ENCODE measurements at places on chromosomes 2 and 18.

DNA sequence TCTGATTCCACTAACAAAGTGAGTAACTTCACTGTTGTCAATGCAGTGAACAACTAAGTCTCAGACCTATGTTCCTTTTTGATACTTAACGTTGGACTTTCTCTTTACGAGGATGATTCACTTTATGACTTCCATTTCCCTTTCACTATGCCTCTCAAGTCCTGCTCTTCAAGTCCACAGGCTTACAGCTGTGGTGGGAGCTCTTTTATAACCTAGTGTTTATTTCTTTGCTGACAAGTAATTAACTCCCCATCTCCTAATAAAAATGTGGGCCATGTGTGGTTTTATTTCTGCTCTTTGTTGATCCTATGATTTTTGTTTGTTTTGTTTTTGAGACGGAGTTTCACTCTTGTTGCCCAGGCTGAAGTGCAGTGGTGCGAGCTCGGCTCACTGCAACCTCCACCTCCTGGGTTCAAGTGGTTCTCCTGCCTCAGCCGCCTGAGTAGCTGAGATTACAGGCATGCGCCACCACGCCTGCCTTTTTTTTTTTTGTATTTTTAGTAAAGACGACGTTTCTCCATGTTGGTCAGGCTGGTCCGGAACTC is 142.1 kb downstream of the USP34 start:
- DNase-seq: no peak

- no peak for DNase-seq
Measured at GRCh38 chr2:105129722-105130232, 91.9 kb downstream of the MRPS9 start.

DNA sequence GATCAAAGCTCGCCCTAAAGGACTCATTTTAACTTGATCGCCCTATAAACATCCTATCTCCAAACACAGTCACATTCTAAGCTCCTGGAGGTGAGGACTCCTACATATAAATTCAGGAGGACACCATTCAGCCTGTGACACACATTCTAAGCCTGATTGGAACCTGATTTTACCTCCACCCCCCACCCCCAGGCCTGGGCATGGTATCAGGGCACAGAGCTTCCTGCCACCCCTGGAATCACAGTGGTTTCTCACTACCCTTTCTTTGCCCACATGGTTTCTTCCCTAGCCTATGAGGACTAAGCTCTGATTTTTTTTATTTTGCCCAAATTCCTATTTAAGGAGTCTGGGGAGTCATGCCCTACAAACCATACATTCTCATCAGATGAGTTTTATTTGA is 428.1 kb upstream of the ID2 start:
- no peak for DNase-seq

- DNase-seq: peak; percentile 4
Measured at GRCh38 chr18:39571511-39571910, 2005.9 kb upstream of the CELF4 start.

GRCh38 chr18:37566479-37567060 is 972 bp upstream of the CELF4 start:
- no peak for DNase-seq

DNA sequence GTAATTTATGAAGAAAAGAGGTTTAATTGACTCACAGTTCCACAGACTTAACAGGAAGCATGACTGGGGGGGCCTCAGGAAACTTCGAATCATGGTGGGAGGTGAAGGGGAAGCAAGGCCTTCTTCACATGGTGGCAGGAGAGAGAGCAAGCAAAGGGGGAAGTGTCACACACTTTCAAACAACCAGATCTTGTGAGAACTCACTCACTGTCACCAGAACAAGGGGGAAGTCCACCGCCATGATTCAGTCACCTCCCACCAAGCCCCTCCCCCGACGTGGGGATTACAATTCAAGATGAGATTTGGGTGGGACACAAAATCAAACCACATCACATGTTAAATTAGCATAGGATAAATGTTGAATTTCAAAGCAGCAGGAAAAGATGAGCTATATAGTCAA is 56.2 kb downstream of the STRADB start:
- DNase-seq: no peak

- DNase-seq: no peak
Measured at GRCh38 chr18:73841661-73842060, 306.0 kb downstream of the FBXO15 start.

DNA sequence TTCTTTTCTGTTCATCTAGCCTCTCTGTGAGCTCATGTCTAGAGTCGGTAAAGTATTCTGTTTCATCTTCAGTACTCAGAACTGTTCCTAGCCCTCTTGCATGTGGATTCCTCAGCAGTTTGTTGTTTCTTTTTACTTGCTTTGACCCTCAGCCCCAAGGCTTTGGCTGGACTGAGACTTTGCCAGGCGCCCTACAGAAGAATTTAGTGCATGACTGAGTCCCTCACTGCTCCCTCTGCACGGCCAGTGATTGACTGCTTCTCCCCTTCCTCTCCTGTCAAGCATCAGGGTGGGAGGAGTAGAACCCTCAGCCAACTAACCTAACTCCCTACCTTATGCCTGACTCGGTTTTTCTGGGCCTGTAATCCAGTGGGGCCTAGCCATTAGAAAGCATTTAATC is 109.8 kb downstream of the ESCO1 start:
- DNase-seq: no peak

DNA sequence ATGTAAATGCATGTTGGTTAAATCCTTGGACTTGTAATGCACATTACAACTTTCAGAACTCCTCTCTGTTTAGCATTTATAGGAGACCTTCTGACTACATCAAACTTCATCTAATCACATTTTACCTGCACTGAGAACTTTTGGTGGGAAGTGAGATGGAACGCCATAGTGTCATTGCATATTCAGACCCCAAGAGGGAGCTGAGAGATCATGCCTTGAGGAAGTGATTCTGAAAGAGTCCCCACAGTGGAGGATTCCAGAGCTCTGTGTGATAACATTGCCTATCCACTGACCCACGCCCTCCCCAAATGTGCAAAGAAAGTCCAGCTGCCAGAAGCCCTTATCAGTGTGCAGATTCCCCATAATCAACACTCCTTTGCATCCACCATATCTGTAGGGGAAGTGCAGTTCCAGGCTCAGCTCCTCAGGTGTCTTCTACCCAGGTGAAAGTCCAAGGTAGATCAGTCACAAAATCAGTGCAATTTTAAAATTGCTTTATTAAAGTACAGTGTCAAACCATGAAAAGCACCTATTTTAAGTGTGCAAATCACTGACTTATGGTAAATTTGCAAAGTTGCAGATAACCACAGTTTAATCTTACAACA is 212.4 kb downstream of the RPIA start:
- no peak for DNase-seq

DNA sequence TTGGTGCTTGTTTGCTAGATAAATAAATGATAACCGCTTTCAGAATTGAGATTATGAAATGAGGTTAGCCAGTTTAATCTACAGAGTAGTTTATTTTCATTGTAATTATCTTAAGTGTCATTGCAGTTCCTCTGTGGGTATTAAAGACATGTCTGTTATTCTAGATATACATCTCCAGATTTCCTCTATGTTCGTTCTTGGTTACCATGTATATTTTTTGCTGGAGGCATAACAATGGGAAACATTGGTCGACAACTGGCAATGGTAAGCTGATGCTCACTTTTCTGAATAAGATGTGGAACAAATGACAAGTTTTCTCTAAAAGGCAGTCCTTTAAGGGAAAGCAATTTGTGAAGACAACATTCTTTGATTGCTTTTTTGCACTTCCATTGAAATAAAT is 18.7 kb downstream of the INSIG2 start:
- DNase-seq: no peak

DNA sequence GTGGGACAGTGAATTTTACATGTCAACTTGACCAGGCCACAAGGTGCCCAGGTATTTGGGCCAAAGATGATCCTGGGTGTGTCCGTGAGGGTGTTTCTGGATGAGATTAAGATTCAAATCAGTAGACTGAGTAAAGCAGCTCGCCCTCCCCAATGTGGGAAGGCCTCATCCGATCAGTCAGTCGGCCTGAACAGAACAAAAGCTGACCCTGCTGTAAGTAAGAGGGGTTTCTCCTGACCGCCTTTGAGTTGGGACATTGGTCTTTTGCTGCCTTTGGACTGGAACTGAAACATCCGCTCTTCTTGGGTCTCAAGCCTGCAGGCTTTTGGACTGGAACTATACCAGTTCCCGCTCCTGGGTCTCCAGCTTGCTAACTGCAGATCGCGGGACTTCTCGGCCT is 233.3 kb downstream of the KLHL29 start:
- no peak for DNase-seq

DNA sequence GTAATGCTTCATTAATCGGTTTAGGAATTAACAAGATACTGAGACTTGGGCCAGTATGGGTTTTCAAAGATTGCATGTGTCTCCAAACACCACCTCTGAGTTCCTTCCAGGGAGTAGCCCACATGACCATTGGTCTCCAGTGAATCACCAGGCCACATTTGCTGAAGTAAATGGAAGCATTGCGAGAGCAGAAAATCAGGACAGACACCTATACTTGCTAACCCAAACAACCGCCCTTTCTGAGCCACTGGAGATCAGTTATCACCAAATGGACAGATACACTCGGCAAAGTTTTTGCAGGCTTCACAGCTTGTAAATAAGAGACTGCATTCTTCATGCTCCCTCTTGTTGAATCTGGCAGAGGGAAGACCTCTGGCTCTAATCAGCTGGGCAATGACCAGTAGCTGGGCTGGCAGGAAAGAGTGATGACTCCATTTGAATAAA is 40.9 kb downstream of the GATA6 start:
- DNase-seq: no peak

DNA sequence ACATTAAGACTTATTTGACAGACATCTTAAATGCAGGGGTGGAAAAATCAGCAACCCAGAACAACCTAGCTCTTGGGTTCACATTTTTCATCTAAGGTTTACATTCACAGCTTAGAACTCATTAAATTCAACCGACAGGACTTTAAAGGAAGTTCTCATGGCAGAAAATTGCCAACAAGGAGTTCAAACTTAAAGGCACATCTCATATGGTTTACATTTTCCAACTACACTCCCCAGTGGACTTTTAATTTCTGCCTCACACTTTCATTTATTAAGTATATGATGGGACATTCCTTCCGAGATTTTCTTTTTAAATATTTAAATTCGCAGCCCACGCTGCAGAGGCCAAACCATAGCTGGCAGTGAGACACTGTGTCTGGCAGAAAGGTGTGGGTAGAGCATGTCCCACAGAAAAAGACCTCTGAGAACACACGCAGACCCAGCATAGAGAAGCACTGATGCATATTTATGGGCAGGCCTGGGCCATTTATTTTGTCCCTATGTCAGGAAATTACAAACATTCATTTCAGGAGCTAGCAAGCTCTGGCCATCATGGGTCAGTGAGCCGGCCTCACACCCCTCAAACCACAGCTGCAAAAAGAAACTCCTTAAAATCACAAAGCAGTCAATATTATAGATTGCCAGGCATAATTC is 46.3 kb downstream of the STK39 start:
- DNase-seq: no peak

DNA sequence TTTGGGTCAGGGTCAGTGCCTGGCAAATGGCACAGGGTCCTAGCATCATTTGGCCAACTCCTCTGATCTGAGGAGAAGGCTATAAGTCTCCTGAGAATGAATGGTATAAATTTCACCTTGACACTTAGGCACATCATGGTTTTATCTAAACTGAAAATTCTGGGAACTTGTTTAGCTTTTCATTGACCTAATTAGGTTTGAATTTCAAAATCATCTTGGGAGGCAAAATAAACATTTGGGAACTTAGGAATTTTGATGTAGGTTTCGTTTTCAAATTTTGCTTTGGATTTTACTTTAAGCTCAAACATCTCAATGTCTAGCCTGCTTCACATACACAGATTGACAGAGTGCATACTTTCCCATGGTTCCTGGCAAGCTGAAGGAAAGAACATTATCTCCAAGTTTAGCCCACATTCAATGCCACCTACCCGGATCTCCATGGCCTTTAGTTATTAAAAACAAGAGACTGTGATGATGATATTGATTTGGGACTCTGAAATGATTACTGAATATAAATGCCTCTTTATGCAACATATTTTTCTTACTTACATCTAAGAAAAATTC is 44.5 kb downstream of the MYOM1 start:
- no peak for DNase-seq

DNA sequence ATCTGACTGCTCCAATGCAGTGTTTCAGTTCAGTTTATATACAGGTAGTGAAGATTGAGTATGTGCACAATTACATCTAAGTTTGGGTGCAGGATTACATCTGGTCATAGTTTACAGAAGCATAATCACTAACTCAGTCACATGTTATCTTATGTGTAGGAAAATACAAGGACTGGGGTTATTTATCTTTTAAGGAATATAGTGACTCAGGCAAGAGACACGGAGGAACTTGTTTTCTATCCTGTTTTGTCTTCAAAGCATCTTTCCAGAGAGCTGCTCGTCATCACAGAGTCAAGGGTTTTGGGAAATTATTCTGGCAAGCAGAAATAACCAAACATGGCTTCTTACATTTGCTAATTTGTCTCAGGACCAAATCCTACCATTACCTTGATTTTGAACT is 1371.5 kb upstream of the TMEFF2 start:
- DNase-seq: no peak

DNA sequence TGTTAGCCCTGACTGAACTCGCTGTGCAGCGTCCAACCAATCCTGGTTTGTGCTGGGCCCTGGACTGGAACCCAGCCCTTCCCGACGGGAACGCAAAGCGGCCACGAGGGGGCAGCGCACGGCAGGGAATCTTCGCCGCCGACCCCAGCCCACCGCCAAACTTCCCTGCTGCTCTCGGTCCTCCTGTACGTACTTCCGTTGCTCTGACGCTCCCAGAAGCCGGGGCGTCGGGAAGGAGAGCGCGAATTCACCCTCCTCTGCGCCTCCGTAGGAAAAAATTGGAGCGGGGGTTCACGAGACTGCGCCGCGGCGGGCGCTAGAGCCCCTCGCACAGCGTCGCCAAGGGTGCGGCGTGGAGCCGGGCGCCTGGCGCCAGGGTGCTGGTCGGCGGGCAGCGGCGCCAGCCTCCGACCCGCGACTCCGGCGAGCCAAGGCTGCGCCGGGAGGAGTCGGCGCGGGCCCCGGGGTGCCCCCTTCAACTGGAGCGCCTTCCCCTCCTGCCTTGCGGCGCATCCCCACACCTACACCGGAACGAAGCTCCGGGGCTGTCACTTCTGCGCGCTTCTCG is 873 bp upstream of the SH3RF3 start:
- peak; percentile 85 for DNase-seq

DNA sequence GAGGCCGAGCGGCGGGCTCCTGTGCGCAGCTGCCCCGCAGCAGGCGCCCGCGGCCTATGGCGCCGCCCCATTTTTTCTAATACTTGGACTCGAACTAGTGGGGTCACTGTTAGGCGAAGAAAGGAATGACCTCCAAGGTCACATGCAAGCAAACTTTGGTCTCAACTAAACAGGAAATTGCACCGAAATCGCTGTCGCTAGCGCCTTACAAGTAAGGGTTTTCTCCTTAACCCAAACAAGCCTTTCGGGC is 339 bp downstream of the ACAA2 start:
- peak; percentile 9 for DNase-seq

- no peak for DNase-seq
Measured at GRCh38 chr18:62506495-62507143, 16.2 kb upstream of the ZCCHC2 start.

Data from GM19239 (cell line).